ENCODE measurements at places on chromosomes 1 and 21. TPM values are rescaled to one million over a fixed set of nuclear protein-coding genes. Genes with fewer than 3 reads are reported as not detected.

DNA sequence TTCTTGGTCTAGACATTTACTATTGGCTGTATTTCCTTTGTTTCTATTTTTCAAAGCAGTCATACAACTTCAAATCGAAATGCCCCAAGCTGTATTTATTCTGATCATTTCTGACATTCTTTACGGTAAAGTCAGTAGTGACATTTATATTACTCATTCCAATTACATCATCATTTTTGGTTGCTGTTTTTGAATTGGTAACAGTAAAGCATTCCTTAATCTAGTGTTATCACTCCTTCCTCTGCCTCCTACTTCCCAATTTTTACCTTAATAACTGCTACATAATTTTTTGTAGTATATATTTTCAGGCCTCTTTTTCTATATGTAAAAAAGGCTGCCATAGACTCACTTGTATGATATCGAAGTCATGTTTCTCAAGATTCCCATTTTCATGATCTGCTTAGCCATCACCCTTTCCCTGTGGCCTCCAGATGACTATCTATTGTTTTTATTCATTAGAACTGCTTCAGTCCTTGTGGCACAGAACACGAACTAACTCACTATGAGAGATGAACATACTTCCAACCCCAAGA, 167.2 kb downstream of the RUNX1 start:
- DNase-seq = no peak

- no peak for DNase-seq
Observed at GRCh38 chr1:54396261-54396933, 9.8 kb downstream of the SSBP3 start.

GRCh38 chr1:64378826-64379225, 91.1 kb upstream of the CACHD1 start:
- DNase-seq = no peak

- no peak for DNase-seq
Observed at GRCh38 chr1:186957314-186957713, 128.6 kb downstream of the PLA2G4A start.

PIGV gene
- total RNA-seq = 12.5 TPM

RGS8 gene
- total RNA-seq = 6.9 TPM

KRTAP19-1 gene
- not detected for total RNA-seq

TMEM50A gene
- total RNA-seq = 45.9 TPM

Measured in dorsolateral prefrontal cortex (tissue), 122 donors.